GM20000 (cell line): ENCODE measurements at places on chromosomes 16 and 17.

DNA sequence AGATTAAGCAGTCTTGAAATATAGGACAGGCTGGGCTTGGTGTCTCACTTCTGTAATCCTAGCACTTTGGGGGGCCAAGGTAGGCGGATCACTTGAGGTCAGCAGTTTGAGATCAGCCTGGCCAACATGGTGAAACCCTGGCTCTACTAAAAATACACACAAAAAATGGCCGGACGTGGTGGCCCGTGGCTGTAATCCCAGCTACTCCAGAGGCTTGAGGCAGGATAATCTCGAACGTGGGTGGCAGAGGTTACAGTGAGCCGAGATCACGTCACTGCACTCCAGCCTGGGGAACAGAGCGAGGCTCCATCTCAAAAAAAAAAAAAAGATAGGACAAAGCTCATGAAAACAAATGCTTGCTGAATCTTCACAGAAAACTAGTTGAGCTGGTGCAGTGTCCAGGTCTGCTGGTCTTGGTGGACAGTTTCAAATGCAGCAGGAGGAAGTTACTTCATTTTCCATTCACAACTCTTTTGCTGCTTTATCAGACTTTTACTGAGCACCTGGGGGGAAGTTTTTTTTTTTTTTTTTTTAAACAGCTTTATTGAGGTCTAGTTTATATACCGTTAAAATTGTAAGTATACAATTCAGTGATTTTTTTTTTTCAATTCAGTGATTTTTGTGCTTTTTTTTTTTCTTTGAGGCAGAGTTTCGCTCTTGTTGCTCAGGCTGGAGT, 45.2 kb downstream of the SNX29 start:
- no peak for DNase-seq

DNA sequence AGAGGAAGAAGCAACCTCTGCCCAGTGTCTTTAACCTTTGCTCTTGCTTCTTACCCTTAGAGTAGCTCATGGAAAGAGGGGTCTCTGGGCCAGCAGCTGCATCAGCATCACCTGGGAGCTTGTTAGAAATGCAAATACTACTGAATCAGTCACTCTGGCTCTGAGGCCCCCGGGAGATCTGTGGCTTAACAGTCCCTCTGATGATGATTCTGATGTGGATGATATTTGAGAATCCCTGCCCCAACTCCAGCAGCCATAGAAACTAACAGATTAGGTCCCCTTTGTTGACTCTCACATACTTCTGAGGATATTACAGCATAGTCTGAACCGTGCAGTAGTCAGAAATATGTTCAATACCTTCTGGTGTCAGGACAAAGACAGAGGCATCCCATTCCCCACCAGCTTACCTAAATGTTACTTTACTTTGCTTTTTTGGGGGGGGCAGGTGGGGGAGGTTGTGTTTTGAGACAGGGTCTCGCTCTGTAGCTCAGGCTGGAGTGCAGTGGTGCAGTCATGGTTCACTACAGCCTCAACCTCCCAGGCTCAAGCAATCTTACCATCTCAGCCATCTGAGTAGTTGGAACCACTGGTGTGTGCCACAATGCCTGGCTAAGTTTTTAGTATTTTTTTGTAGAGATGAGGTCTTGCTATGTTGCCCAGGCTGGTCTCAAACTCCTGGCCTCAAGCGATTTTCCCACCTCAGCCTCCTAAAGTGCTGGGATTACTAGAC, 220.1 kb downstream of the CCDC182 start:
- peak; percentile 16 for DNase-seq

GRCh38 chr16:64926476-64926875, 195.4 kb downstream of the CDH11 start:
- no peak for DNase-seq

DNA sequence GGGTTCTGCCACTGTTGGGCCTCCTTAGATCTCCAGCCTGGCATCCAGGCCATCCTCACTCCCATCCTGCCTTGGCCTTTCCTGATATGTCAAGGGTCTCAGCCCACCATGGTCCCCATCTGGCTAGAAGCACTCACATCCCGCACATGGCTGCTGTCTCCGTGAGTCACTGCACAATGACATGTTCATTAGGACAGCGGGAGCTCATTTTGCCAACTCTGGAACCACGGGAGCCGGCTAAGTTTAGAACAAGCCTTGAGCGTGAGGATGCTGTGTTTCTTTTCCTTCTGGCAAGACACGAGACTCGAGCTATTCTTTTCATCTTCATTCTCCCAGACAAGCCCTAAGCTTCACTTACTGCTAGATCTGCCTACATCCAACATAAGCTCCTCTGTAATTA, 65.7 kb upstream of the KSR1 start:
- DNase-seq, result no peak

DNA sequence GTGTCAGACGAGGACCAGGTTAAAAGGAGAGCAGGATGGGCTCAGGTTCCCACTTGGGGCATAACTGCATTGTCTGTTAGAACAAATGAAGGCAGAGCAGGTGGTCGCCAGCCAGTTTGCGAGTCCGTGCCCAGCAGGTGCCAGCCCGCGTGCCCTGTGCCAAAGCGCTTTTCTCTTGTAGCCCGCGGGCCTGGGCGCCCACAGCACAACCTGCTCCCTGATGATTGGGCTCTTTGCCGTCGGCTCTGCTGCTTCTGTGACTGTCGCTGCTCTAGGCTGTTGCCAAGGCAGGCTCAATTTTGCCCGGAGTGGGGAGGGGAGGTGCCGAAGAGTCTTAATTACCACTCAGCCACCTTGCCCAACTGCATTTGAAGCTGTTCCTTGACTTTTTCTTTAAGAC, 21.1 kb downstream of the KNOP1 start:
- DNase-seq, result no peak
